Hematopoietic multipotent progenitor cell treated with erythropoietin and hydrocortisone succinate and interleukin-3 and kit ligand, for 4 days (in vitro differentiated cells): ENCODE measurements at places on chromosomes 3 and 15.

DNA sequence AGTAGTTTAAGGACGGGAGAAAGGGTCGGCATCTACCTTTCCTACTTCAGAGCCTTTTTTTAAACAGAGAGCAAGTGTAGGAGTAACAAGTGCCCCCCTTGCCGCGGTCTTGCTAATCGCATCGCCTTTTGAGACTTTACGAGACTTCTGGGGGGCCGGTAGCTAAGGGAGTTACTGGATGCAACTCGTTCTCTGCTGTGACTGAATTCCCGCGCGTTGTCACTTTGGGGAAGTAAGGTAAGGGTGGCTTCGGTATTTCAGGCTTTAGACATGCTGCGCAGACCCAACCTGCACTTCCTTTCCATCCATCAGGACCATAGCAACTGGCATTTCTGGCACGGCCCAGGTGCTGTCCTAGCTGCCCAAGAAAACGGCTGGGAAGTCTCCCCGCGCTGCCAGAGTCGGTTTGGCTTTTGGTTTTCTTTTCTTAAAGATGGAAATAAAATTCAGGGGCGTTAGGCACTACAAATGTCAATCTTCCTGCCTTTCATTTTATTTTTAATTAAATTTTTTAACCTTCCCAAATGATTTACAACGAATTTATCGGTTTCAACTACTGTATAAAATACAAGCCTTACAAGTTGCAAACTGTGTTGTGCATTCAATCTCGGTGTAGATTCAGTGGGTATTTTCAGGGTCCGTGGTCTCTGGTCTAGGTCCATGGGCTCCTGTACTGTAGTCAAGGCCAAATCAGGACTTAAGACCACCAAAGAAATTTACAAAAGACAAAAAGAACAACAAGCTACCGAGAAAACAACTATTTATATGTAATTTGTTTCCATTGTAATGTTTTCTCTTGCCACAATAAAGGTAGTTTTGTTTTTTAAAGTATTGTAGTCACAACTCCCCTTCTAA is 3.5 kb downstream of the MECOM start:
- DNase-seq: peak; percentile 51

- no peak for DNase-seq
These were observed 108.8 kb downstream of the MITF start for GRCh38 chr3:69848113-69848512.

DNA sequence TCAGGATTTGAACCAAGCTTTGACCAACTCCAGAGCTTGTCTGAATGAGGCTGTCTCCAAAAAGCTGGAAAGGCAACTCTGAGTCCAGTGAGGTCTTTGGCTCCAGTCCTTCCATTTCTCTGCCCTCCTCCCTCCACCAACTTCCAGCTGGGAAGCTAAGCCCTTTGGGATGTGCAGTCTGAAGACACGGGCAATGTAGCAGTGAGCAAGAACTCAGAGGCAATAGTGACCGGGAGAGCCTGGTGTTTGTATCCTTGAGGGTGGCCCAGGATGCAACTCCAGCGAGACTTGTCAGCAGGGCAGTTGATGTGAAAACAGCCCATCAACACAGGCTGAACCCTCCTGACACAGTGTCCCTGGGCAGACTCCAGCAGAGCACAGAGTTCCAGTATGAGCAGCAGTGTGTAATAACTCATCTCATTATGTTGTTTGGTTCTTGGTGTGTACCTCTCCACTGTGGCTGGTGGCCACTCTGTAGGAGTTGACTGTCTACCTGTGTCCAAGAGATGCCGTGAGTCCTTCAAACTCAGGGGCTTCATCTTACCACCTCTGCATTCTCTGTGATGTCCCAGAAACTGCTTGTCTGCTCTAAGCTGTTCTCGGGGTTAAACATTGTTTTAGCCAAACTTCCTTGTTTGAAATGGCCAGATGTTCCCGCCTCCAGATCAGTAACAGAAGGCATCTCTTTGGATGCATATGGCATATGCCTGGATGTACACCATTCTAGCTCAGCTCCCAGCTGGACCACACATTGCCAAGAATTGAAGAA is 6.6 kb downstream of the CDCP1 start:
- no peak for DNase-seq

- DNase-seq: no peak
These were observed 71.9 kb downstream of the PFN2 start for GRCh38 chr3:149898771-149899170.

GRCh38 chr3:48897460-48898376 is 964 bp downstream of the SLC25A20 start:
- peak; percentile 64 for DNase-seq

- DNase-seq: no peak
These were observed 57.7 kb downstream of the SLC12A8 start for GRCh38 chr3:125154800-125155269.

GRCh38 chr3:97510795-97511194 is 253.8 kb upstream of the ARL6 start:
- no peak for DNase-seq

- DNase-seq: no peak
These were observed 105.1 kb upstream of the SLCO2A1 start for GRCh38 chr3:134134698-134135415.

- no peak for DNase-seq
These were observed 70.9 kb downstream of the ANP32A start for GRCh38 chr15:68749793-68750192.

DNA sequence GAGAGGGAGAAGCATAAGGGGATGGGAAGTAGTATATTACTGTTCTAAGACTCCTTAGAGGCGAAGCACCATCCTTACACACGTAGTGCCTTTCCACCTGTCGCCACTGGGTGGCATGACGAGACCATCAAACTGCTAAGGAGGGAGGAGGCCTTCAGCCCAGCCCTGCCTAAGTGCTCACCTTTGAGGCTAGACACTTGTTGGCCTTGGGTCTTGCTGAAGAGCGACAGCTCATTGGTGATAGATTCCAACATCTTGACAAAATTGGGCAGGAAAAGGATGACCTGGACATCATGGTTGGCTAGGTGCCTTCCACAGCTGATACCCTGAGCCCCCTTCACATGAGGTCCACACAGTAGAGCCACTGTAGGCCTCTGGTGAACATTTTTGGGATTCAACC is 19.6 kb downstream of the CLK3 start:
- peak; percentile 88 for DNase-seq

- peak; percentile 97 for DNase-seq
These were observed 3.4 kb downstream of the FBXL22 start for GRCh38 chr15:63600616-63601025.

DNA sequence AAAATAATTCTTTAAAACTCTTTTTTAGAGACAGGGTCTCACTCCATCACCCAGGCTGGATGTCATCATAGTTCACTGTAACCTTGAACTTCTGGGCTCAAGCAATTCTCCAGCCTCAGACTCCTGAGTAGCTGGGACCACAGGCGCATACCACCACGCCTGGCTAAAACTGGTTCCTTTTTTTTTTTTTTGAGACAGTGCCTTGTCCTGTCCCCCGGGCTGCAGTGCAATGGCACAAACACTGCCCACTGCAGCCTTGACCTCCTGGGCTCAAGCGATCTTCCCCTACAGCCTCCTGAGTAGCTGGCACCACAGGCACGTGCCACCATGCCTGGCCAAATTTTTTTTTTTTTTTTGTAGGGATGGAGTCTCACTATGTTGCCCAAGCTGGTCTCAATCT is 23.7 kb upstream of the FURIN start:
- no peak for DNase-seq

DNA sequence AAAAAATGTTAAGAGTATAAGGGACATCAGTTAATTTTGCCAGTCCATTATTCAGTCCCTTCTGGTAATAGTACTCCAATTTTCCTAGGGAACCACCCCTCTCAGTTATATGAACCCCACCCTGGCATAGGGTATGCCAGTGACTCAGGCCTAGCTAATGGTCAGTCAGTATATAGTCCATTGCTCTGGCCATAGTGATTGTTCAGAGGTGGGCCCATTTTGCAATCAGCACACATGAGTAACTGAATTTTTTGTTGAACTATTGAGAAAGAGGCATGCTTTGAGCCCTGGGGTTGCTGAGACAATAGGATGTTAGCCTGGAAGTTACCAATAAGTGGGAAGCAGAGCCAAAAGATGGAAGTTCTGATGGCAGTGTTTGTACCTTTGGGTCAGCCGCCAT is 4.1 kb downstream of the LRCH3 start:
- no peak for DNase-seq

- no peak for DNase-seq
These were observed 17.2 kb downstream of the EAF2 start for GRCh38 chr3:121852256-121852655.

DNA sequence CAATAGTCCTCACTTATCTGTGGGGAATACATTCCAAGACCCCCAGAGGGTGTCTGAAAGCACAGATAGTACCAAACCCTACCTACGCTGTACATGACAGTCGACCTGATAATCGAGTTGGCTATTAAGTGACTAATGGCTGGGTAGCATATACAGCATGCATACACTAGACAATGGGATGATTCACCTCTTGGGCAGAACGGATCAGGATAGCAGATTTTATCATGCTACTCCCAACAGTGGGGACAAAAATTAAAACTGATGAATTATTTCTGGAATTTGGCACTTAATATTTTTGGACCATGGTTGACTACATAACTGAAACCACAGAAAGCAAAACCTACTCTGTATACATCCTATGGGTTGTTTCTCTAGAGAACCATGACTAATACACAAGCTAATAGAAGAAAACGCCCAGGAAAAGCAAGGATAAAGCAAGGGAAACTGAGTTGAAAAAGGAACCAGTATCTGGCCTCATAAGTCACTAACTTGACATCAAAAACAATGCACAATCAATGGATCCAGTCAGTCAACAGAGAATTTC is 15.5 kb downstream of the ATG3 start:
- no peak for DNase-seq

DNA sequence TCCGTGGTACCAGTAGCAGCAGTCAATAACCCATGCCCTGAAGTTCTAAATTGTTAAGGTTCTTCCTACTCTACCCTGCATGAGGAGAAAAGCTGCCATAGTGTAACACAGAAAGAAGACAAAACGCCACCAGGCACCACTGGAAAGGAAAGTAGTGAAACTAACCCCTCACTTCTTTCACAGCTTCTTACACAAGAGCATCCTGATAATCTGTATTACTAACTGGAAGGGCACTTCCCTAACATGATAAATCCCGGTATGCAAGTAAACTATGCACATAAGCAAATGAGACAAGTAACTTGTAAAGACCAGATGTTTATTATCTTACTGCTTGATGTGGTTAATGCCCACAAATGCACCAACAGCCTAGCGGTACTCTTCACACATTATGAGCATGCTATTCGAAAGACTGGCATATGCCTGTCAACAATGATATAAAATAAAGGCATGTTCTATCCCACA is 141.3 kb downstream of the ADAM10 start:
- peak; percentile 81 for DNase-seq

DNA sequence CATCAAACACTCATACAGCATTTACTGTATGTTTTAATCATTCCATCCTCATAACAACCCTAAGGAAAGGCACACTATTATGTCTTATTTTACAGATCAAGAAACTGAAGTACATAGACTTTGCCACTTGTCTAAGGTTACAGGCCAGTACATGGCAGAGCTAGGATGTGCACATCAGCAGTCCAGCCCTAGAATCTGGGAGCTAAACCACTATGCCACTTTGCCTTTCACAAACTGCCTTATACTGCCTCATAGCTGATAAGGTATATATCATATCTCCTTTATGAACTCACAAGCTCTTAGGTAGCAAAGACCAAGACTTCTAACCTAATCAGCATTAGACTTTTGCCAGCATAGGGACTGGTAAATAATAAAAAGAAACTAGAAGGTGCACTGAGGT is 49.1 kb downstream of the MYO9A start:
- peak; percentile 32 for DNase-seq

DNA sequence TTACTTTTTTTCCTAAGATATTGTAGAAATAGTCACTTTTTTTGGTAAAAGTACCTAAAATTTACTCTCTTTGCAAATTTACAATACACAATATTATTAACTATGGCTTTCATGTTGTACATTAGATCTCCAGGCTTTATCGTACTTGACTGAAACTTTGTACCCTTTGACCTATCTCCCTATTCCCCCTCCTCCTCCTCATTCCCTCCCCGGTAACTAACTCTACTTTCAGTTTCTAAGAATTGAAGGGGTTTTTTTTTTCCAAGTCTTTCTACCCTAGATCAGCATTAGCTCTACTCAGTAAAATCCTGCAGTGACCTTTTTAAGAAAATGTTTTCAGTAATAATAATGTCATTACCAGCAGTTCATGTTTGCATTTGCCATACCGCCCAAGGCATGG is 10.1 kb downstream of the HACL1 start:
- DNase-seq: no peak

DNA sequence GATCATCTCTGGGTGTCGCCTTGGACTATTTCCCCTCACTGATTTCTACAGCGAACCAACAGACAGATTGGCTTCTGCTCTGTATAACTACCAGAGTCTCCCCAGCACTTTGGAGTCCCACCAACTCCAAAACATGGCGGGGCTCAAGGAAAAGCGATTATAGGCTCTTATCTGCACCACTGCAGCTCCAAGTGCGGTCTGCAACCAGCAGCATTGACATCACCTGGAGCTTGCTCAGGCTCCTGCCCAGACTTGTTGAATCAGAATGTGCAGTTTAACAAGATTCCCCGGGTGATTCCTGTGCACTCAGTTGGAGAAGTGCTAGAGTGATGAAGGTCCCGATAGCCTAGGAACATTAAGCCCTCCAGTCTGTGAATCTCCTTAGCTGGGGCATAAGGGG is 9.0 kb downstream of the CCK start:
- no peak for DNase-seq

GRCh38 chr3:108090049-108090700 is 656 bp downstream of the CD47 start:
- peak; percentile 70 for DNase-seq
